ENCODE measurements at places on chromosomes 16 and 17.

DNA sequence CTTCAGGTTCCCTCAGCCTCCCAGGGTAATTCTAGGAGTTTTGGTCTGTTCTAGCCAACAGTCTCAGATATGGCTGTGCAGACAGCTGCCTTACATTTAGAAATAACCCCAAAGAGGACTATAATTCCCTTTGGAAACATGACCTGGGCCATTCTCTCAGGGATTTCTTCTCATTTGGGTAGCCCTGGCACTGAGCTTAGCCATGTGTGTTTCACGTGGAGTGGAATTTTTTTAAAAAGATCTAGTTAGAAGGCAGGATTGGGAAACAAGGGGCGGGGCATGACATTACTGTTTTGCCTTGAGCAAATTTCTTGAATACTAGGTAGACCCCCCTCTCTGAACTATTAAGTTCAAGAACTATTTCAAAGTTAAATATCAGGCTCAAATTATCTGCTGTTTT lies 29.6 kb upstream of the MRC2 start:
- no peak for DNase-seq

GRCh38 chr17:60406887-60407286 lies 15.0 kb upstream of the USP32 start:
- no peak for DNase-seq

GRCh38 chr17:72422505-72423285 lies 301.9 kb downstream of the SOX9 start:
- DNase-seq = peak; percentile 47

DNA sequence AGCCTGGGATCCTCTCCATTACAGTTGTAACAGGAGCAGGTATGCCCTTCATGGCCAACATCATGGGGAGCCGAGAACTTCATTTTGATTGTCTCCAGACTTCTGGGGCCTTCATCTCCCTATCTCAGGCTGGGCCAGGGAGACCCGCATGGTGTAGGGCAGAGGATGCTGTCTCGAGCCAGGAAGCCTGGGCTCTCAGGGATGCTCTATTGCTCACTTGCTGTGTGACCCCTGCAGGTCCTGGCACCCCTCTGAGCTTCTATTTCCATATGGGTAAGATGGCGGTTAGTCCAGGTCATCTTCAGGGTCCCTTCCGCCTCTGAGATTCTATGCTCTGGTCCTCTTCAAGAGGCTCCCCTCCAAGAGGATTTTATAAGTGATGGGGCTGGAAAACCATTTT lies 20.6 kb upstream of the RNF135 start:
- no peak for DNase-seq

DNA sequence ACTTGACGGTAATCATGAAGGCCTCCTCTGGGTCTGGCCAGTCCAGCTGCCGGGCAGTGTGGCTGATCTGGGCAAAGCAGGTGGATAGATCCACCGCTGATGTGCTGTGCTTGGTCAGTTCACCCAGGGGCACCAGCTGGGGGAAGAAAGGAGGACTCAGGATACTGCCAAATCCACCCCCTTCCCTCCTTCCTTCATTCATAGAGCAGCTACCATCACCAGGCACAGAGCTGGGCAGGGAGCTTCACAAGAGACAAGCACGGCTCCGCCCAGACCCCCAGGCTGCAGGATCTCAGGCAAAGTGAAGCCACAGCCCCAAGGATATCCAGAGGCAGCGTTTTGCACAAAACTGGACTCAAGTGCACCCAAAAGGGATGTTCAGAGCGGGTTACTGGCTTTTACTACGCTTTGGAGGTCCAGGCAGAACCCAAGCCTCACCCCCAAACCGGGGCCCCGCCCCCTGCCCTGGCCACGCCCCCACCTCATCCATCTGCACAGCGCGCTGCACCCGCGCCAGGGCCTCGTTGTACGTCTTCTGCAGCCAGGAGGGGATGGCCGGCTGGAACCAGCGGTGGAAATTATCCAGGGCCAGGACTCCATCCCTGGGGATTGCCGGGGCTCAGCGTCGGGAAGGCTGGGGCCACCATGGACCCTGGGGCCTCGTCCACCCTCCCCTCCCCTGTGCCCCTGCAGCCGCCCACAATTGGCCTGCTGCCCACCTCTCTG lies 9.1 kb downstream of the UNC13D start:
- DNase-seq = no peak

GRCh38 chr16:19075511-19075910 lies 8.1 kb downstream of the COQ7 start:
- no peak for DNase-seq

DNA sequence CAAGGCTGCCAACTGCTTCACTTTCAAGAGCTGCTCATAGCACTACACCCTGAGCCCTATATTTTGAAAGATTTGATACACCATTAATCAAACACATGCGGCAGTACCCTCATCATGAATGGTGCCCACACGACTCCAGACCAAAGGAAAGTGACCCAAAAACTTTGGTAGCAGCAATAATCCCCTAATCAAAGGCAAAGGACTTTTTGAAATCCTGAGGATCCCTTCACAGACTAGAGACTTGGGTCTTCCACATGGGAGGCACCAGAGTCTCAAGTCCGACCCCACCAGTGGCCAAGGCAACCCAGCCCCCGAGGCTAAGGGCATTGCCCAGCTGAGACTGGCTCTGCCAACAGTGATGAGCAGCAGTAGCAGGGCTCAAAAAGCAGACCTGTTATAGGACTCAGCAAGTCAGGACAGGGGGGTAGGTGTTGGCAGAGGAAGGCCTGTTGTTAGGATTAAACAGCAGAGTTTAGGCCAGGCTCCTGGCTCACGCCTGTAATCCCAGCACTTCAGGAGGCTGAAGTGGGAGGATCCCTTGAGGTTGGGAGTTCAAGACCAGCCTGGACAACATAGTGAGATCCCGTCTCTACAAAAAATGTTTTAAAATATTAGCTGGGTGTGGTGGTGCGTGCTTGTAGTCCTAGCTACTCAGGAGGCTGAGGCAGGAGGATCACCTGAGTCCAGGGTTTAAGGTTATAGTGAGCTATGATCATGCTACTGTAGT lies 3.2 kb downstream of the TRIM25 start:
- DNase-seq = no peak

DNA sequence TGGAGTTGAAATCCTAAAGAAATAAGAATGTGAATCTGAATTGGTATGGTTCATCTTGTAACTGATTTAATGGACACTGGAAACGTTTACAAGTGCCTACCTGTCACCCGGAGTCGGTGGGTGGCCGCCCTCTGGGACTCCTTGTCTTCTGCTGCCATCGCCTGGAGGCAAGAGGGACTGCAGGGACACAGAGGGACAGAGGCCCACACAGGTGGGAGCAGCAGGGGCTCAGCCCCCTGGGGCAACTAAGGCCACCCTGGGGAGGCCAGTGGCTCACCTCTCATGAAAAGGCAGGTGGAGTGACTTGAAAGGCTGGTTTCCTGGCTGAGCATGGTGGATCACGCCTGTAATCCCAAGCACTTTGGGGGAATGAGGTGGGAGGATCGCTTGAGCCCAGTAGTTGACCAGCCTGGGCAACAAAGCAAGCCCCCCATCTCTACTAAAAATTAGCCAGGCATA lies 23.2 kb downstream of the TMEM92 start:
- peak; percentile 54 for DNase-seq

DNA sequence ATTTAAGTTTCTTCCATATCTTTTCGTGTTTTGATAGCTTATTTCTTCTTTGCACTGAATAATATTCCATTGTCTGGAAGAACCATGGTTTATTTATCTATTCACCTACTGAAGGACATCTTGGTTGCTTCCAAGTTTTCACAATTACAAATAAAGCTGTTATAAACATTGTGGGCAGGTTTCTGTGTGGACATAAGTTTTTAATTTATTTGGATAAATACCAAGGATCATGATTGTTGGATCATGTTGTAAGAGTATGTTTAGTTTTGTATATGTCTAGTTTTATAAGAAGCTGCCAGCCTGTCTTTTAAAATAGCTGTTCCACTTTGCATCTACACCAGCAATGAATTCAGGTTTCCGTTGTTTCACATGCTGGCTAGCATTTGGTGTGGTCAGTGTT lies 339.4 kb downstream of the CDH11 start:
- peak; percentile 5 for DNase-seq

DNA sequence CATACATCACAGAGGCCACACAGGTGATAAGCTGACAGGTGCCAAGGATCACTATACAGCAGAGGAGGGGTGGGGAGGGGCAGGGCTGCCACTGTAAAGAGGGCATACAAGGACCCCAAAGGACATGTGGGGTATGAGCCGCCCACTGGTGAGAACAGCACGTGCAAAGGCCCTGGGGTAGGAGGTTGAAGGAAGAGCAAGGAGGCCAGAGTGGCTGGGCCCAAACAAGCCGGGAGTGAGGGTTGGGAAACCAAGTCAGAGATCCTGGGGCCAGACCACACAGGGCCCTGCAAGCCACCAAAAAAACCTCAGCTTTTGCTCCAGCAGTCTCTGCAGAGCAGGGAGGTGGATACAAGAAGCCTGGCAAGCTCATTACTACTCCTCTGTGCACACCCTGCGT lies 6.5 kb downstream of the NATD1 start:
- no peak for DNase-seq

DNA sequence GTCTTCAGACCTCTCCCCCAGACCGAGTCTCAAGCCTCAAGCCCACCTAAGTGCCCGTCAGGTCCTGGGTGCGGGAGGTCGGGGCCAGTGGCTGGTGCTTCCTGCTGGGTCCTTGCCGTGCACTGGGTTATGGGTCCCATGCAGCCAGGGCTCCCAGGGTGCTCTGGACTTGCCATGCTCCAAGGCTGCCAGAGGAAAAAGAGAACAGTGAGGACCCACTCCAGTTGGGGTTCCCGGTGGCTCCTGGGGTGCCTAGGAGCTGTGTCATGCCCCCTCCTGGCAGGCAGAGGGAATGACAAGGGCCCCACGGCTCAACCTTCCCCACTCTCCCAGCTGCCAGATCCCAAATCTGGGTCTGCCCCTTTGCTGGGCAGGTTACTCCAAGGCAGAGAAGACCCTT lies 3.8 kb downstream of the SNX20 start:
- DNase-seq = no peak

DNA sequence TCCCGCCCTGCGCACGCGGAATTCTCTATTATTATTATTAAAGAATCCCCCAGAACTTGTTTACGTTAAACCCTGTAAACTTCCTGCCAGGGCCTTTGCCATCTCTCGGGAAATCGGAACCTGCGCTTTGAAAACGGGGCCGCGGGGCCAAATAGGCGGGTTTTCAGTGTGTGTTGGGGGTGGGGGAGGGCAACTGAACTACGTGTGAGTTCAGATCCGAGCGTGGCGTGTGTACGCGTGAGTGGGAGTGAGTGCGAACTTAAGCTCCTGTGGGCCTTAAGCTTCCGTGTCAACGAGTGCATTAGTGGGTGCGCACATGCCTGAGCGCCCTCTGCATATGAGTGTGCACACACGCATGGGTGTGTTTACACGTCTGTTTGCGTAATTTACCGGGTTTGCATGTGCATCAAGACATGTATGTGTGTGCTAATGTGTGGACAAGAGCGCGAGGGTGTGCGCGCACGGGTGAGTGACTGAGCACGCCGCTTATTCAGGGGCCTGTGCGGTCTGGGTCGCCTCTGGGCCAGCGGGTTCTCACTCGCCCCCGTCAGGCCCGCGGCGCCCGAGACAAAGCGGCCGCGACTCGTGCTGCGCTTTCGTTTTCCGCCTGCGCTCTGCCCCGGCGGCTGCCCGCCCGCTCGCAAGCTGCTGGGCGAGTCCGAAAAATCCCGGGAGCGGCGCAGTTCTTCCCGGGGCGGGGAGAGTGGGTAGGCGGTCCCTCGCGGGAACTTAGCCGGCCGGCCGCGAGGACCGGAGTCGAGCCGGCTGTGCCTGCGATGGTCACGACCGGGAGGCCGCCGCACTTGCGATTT lies 1.2 kb upstream of the FOXF1 start:
- DNase-seq = peak; percentile 76

DNA sequence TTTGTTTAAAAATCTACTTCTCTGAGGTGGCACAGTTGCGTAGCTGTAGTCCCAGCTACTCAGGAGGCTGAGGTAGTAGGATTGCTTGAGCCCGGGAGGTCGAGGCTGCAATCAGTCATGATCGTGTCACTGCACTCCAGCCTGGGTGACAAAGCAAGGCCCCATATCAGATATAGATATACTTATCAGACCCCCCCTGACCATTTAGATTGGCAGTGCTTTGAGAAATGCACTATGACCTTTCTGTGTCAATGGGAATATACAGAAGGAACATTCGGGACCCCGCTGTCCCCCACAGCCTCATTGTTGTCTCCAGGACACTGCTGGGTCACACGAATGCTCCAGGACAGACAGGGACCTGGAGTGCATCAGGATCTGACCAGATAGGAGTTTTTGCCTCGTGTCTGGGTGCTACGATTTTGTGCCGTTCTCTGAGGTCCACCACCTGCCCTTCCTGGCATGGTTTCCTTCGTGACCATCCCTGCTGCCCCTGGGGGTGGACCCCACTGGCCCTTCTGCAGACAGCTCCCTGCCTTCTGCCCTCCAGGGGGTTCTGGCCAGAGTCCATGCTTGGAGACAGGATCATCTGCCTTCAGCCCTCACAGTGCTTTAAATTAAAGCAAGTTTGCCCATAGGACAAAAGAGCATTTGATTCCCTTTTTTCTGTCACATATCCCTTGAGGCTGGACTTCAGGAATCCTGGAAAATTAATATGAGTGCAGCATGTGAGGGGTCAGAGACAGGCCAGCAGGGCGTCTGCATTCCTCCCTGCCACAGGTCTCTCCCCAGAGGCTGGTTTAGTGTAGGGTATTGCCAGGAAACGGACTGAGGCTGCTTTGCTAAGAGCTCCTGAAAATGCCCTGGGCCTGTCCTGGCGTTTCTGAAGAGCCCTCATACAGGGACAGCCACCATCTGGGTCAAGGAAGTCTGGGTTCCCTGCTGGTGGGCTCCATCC lies 19.3 kb downstream of the PLD6 start:
- no peak for DNase-seq
